ENCODE measurements at places on chromosomes 1 and 21. TPM values are rescaled to one million over a fixed set of nuclear protein-coding genes. Genes with fewer than 3 reads are reported as not detected.

DNA sequence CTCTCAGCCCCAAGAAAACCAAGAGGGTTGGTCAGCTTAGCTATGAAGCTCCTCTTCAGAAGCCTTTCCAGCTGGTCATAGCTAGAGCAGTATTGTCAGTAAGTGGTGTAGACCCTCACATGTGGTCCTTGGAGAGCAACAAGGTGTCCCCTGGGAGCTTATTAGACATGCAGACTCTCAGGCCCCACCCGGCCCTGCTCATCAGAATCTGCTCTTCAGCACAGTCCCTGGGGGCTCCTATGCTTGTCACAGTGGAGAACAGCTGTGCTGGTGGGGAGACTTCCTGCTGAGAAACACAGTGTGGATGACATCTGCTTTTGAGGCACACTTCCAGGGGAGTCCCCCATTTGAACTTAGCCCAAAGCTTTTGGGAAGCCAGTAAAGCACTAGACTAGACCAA, 21.9 kb upstream of the NEK2 start:
- H3K4me1 ChIP-seq: peaks cover 5% of the 10 kb centered on the region
- H3K36me3 ChIP-seq: no peaks in the 10 kb centered on the region
- peaks cover 10% of the 10 kb centered on the region for H3K27me3 ChIP-seq
- DNase-seq: no peak

The E2F2 gene
- 2.6 TPM for total RNA-seq

GRCh38 chr21:42619841-42620240, 33.6 kb upstream of the PDE9A start:
- DNase-seq: no peak
- H3K4me1 ChIP-seq: peaks cover 26% of the 10 kb centered on the region
- H3K27me3 ChIP-seq: peaks cover 31% of the 10 kb centered on the region
- no peak overlapping the region for H3K4me3 ChIP-seq
- H3K36me3 ChIP-seq: no peaks in the 10 kb centered on the region

GRCh38 chr1:67556297-67556900, 126.2 kb upstream of the SERBP1 start:
- H3K36me3 ChIP-seq: no peaks in the 10 kb centered on the region
- peaks cover 38% of the 10 kb centered on the region for H3K27me3 ChIP-seq
- no peak for DNase-seq
- H3K27ac ChIP-seq: no peak overlapping the region
- H3K4me3 ChIP-seq: no peak overlapping the region
- no peaks in the 10 kb centered on the region for H3K4me1 ChIP-seq

DNA sequence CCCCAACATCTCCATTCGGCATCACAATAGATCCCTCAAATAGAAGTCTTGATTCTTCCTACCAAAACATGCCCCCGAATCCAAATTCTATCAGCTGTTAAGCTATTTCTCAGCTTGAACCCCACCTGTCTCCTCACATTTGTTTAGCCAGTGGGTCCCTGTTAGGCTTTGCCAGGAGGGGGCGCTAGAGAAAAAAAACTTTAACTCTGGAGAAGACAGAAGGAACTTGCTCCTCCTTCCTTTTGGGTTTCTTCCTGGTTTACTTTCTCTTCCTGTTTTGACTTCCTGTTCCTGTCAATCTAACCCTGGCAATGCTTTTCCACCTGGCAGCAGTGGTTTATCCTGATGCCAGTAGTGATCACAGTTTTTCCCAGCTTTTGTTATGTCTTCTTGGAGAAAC, 95.6 kb upstream of the KCNK1 start:
- H3K36me3 ChIP-seq: no peaks in the 10 kb centered on the region
- no peak overlapping the region for H3K4me3 ChIP-seq
- no peak overlapping the region for H3K27ac ChIP-seq
- peaks cover 21% of the 10 kb centered on the region for H3K27me3 ChIP-seq

GRCh38 chr1:56406821-56407220, 172.5 kb downstream of the PLPP3 start:
- H3K4me1 ChIP-seq: no peaks in the 10 kb centered on the region
- no peak overlapping the region for H3K27ac ChIP-seq
- DNase-seq: no peak
- H3K4me3 ChIP-seq: no peak overlapping the region
- no peaks in the 10 kb centered on the region for H3K36me3 ChIP-seq

The CSMD2 gene
- total RNA-seq: not detected

The TAGLN2 gene
- 234 TPM for total RNA-seq

DNA sequence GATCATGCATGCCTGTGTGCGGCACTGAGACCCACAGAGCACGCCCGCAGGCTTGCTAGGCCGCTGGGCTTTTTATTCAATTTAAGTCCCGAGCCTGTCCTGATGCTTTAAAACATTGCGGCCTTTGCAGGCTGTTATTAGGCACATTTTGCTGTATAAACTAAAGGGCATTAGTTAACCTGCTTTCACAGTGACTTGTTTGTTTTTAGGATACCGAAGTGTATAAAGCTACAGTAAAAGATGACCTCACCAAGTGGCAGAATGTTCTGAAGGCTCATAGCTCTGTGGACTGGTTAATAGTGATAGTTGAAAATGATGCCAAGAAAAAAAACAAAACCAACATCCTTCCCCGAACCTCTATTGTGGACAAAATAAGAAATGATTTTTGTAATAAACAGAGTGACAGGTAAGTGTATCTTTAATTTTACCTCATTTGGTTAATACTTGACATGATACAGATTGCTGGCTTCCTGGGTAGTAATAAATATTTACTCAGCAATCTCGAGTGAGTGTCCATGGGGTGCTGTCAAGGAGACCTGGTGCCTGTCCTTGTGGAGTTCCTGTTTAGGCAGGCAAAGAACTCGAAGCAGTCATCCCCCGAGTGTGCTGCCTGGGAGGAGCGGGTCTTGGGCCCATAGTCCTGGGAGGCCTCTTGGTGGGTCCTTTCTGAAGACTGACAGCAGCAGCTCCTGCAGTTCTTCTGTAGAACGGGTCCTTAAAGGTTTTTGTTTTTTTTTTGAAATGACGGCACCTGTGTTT, 40.1 kb downstream of the TRAPPC10 start:
- no peaks in the 10 kb centered on the region for H3K27me3 ChIP-seq
- H3K36me3 ChIP-seq: peaks cover 75% of the 10 kb centered on the region
- H3K27ac ChIP-seq: no peak overlapping the region
- no peak overlapping the region for H3K4me3 ChIP-seq
- DNase-seq: no peak

DNA sequence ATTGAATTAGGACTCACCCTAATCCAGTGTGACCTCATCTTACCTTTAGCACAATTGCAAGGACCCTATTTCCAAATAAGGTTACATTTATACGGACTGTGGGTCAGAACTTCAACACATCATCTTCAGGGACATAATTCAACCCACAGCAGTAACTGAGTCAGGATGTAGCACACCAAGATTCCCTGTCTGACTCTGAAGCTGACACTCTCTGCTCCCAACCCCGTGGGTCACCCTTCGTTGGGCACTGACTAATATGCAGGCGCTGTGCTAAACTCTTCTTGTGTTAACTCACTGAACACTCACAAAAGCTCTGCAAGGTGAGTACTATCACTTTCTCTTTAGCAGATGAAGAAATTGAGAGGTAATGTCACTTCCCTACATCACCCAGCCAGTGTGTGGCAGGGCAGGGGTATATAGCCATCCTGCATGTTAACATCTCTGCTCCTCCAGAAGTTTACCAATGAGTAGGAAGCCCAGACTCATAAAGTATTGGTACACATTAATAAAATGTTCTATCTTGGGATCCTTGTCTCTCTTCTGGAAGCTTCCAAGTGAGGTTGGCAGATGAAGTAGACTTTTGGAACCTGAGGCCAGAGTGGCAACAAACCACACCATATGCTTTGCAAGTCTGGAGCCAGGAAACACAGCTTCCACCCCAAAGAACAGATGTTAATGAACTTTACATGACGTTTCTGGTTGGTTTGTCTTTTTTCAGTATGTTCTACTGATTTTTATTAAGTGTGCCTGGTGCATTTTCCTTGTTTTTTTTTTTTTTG, 139.2 kb upstream of the KLHDC7A start:
- H3K4me3 ChIP-seq: no peak overlapping the region
- peaks cover 10% of the 10 kb centered on the region for H3K27me3 ChIP-seq
- no peaks in the 10 kb centered on the region for H3K4me1 ChIP-seq

The SIK1 gene
- 1.7 TPM for total RNA-seq

- H3K4me3 ChIP-seq: no peak overlapping the region
- no peaks in the 10 kb centered on the region for H3K36me3 ChIP-seq
- DNase-seq: no peak
- no peak overlapping the region for H3K27ac ChIP-seq
- no peaks in the 10 kb centered on the region for H3K4me1 ChIP-seq
Observed at GRCh38 chr1:80632284-80632683, 1168.5 kb upstream of the ADGRL2 start.

The SPRR1B gene
- total RNA-seq: not detected
